ENCODE measurements at places on chromosomes 1 and 21.

DNA sequence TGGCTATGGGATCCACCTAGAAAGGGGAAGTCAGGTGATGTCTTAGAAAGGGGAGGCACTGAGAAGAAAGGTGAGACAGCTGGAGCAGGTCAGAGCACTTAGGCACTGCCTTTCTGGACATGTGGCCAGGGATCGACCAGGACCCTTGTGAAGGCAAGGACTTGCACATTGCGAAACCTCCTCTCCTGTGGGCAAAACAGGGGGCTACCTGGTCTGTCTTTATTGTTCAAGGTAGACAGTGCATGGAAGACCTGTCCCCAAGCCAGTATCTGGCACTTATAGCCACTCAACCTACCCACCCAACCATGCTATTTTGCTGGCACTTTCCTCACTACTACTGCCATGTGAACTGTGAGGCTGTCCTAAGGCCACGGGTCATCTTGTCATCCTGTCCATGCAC, 67.2 kb downstream of the NAV1 start:
- no peak for DNase-seq

DNA sequence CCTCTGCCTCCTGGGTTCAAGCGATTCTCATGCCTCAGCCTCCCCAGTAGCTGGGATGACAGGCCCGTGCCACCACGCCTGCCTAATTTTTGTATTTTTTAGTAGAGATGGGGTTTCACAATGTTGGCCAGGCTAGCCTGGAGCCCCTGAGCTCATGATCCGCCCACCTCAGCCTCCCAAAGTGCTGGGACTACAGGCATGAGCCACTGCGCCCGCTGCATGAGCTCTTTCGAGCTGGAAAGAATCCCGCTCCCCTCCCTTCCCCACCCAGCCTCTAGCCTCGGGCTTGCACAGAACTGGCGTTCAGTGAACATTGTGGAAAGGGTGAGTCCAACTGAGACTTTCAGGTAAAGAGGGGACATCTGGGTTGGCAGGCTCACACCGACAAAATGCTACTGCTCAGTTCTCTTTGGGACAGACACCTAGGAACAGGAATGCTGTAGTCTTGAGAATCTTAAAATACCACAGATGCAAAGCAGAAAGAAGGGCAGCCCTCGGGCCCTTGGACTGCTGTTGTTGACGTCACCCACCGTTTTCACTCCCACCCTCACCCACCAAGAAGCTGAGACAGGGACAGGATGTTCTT, 9.7 kb upstream of the GNG4 start:
- no peak for DNase-seq

- DNase-seq, result no peak
Measured at GRCh38 chr1:172585348-172585747, 52.4 kb downstream of the SUCO start.

DNA sequence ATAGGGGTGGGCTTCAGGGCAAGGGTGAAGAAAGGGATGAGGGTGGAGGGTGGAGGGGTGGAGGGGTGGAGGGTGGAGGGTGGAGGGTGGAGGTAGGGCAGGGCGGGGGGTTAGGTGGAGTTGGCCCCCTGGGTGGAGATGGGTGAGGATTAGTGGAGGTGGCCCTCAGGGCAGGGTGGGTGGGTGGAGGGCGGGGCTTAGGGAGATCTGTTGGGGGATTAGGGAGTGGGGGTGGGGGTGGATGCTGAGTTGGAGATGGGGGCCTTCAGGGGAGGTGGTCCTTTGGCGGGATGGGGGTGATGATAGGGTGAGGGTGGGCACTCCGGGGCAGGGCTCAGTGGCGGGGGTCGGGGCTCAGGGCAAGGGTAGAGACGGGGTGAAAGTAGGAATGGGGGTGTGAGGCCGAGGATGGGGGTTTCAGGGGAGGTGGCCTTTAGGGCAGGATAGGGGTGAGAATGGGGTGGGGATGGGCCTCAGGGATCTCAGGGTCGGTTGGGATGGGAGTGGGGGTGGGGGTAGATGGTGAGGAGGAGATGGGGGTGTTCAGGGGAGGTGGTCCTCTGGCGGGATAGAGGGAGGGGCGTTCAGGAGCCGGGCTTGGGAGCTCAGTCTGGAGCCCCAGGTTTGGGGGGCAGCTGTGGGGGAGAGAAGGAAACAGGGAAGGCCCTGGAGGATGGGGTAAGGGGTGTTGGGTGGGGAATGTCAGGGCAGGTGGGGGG, 800 bp upstream of the DNMT3L start:
- no peak for DNase-seq

DNA sequence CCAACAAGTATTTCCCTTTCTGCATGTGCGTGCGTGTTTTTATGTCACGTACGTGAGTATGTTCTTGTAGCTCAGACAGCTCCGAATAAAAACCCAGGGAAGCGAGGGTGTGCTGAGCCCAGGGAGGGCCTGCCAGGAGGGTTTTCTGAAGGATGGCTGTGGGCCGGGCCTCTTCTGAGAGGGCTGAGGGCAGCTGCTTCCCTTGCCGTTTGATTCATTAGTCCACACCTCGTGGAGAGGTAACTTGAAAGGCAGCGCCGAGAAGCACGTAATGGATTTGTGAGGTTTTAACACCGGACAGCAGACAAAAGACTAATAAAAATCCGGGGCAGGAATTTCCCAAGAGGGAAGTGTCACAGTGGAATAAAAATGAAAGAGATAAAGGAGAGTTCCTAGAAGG, 29.5 kb downstream of the CD247 start:
- no peak for DNase-seq

DNA sequence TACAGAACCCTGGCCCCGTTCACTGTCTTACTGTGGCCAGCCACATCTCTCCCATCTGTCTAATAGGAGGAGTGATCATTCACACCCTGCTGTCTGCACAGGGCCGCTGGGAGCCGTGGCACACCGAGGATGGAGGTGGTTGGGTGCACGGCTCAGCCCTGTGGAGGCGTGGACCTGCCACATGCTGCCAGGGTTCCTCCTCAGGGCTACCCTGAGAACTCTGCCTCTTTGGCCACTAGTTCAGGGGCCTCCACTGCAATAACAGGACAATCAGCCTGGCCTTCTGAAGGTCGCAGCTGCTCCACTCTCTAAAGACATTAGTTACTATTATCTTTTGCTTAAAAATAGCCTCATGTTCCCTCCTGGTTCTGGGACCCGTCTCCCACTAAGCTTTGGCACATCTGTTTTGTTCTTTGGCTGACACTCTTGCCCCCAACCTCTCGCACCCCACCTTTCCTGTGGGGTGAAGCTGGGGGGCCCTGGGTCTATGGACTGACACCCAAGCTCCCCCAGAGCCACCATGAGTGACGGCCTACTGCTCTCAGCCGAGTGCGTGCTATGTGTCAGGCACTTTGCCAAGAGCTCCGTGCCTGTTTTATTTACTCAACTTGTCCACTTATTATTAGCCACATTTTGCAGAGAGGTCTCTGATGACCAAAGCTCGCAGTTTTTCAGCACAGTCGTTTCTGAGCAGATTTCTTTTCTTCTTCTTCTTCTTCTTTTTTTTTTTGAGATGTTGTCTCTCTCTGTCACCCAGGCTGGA, 66.3 kb downstream of the ARHGEF10L start:
- DNase-seq, result no peak

- DNase-seq, result no peak
Measured at GRCh38 chr1:199751962-199752687, 275.4 kb upstream of the NR5A2 start.

- no peak for DNase-seq
Measured at GRCh38 chr1:221098471-221099405, 219.5 kb downstream of the HLX start.

- DNase-seq, result no peak
Measured at GRCh38 chr21:42103843-42104242, 32.7 kb downstream of the UMODL1 start.

- no peak for DNase-seq
Measured at GRCh38 chr1:25617625-25618432, 1.2 kb downstream of the MAN1C1 start.

Measured in stimulated activated CD4-positive, alpha-beta T cell treated with anti-CD3 and anti-CD28 coated beads, TNF-alpha, amount 100 ng/mL, for 4 hours (primary cell).